Cardiac fibroblast (primary cell): ENCODE measurements at places on chromosomes 4 and X.
A peak's percentile ranks its signal among the peaks of the same experiment; 100 is the strongest.

DNA sequence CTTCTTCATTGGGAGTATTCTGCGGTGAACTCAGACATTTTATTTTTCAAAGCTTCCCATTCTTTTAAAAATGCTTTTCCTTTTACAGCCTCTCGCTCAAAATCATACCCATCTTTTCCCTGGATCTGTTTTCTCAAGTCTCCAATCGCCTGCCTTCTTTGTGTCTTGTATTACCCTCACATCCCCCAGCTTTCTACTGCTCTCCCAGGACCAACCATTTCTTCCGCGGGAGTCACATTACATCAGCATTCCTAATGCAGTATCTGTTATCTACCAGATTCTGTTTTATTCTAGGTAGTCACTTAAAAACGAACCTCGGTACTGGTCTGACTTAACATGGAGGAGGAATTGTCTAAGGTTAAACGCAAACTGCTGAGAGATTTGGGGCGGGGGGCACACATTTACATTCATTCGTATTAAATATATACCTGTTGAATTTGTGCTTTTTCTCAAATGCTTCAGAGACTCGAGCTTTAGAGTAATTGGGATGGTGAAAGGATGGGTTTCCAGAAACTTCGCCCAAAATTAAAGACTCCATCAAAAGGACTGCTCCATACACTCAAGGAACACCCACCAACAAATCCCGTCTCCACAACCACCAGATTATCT is 493 bp upstream of the UCHL1 start:
- peak; percentile 40 for DNase-seq

DNA sequence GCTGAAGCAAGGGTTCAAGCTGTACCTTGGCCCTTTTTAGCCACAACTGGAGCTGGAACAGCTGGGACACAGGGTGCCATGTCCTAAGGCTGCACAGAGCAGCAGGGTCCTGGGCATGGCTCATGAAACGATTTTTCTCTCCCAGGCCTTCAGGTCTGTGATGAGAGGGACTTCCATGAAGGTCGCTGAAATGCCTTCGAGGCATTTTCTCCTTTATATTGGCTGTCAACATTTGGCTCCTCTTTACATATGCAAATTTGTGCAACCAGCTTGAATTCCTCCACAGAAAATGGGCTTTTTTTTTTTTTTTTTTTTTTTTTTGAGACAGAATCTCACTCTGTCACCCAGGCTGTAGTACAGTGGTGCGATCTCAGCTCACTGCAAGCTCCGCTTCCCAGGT is 430.8 kb downstream of the PCDH11X start:
- DNase-seq, result no peak

GRCh38 chr4:1245481-1246051 is 3.4 kb downstream of the CTBP1 start:
- no peak for DNase-seq

GRCh38 chr4:7779432-7779768 is 160.3 kb downstream of the AFAP1 start:
- peak; percentile 49 for DNase-seq

DNA sequence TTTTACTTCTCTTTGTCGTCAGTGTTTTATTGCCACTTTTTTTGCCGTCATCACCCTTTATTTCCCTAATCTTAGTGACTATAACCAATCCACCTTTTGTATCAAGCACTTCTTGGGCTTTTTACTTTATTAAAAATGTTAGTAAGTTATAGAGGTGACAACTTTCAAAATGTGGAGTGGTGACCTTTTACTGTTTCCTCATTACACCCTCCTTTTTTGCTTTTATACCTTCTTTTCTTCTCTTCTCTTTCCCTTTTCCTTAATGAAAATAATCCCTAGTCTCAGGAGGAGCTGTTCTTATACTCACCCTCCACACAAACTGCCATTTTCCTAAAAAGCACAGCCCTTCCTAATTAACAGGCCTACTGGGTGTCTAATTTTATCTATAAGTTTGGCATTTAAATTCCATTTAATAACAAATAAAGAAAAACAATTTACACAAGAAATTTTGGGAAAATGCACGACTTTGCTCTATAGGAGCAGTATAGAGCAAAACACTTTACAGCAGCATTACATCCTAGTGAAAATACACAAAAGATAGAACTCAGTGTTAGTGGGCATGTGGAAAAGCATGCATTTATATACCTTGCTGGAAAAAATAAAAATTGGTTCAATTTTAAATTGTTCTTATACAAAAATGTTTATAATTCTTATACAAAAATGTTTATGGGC is 27.3 kb downstream of the BBS12 start:
- DNase-seq, result peak; percentile 59

DNA sequence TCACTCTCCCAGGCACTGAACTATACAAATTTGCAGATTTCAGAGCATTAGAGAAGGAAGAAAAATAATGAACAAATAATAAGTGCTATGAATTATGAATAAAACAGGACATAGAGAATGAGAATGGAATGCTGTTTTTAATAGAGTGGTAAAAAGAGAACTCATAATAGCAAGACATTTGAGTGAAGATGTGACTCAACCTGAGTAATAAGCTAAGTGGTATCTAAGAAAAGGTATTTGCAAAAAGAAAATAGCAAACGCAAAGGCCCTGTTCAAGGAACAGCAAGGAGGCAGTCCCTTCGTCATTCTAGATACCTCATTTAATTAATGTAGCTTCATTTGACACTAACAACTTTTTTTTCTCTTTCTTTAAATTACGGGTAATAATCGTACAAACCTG is 1910.0 kb upstream of the TENM3 start:
- DNase-seq, result no peak

DNA sequence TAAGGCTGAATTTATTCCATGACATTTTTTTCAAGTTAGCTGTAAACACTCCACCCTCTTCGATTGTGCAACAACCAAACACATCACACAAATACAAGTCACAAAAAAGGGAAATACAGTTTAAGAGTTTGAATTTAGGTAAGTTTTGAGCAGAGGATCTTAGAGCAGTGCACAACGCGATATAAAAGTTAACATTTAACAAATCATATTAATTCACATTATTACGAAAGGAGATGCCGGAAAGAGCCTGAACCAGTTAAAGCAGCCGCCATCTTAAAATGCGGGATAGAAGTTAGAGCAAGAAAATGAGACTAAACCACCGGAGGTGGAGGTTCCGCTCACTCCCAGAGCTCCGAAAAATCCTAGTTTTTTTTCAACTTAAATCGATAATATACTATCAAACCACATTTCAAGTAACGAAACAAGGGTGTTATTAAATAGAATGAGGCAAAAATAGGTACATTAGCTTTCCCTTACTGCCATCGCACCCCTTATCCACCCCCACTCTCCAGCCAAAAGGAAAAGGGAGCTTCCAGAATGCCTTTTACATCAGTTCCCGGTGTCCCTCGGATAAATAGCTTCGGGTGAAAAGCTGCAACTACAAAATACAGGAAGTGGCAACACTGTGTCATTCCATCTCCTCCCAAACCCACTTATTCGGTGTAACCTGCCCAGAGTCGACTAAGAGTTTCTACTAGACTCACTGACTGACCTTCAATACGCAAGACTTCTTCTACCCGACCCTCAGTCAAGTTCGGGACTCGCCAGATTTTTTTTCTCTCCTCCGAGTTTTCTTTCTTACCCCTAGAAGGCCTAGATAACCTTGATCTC is 1.9 kb downstream of the UBE2D3 start:
- peak; percentile 82 for DNase-seq

DNA sequence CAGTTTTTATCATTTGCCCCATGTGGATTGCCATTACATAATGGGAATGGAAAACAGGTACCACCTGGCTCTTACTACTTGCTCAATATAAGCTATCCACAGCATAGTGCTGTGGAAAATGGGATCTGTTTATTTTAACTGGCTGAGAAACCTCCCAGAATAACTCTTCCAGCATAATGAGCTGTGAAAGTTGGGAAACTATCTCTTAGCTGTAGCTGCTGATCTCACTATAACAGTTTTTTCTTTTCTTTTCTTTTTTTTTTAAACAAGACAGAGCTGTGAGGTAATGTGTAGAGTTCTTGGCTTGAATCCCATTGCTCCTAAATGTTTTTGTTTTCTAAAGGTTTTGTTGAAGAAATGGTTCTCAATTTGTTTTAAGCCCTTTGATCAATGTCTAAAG is 988.3 kb downstream of the PCDH19 start:
- no peak for DNase-seq

DNA sequence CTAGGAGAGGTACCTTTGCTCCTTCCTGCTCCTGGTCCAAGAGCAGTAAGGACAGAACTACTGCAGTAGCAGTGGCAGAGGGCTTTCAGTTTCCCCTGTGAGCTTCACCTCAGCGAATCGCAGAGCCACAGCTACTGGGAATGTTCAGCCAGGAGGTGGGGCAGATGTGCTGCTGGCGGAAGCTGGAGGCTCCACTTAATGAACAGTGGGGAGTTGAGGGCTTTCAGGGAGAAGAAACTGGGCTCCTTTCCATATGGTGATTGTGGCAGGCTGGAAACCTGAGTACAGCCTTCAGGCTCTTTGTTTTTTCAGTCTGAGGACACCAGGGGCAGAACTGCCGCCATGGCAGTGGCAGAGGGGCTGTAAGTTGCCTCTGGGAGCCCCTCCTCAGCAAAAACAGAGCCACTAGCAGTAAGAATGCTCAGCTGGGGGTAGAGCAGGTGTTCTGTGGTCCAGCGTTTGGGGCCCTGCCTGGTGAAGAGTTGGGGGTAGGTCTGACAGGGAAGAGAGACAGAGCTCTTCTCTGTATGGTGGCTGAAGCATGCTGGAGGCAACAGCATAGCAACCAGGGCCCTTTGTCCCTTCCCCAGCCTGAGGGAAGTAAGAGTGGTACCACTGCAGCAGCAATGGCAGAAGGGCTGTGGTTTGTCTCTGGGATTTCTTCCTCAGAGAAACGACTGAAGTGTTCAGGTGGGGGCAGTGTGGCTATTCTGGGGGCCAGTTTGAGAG is 106.0 kb upstream of the GRXCR1 start:
- no peak for DNase-seq

- no peak for DNase-seq
These were observed 56.1 kb upstream of the CCDC149 start for GRCh38 chr4:24968992-24969391.

- no peak for DNase-seq
These were observed 3.2 kb downstream of the HMX1 start for GRCh38 chr4:8868321-8869001.

GRCh38 chr4:168711197-168712140 is 214.6 kb downstream of the PALLD start:
- DNase-seq, result peak; percentile 84

GRCh38 chr4:147605499-147605898 is 11.7 kb upstream of the TMEM184C start:
- DNase-seq, result no peak

DNA sequence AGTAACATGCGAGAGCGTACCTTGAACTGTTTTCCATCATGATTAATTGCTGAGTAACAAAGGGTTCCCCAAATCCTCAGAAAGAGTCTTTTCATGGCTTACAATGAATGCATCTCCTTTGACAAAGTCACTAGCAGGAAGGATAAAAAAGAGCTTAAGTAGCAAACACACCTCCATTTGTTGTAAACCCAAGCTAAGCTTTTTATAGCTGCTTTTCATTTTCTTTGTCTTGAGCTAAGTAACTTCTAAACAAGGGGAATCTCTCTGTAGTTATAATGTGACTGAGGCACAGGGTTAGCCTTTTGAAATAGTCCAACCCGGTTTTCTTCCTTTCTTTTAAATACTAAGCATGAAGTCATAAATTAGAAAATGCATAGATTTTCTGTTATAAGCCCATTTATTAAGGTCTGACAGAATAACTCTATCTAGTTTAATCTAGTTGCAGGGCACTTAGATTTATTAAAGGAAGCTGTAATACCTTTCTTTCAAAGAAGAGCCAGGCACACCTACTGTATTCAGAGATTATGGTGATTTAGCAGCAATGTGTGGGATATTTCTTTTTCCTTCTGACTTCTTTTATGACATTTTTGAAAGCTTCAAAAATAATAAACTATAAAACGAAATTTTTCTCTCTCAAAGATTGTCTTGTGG is 226.9 kb upstream of the SMIM31 start:
- DNase-seq, result no peak

- DNase-seq, result peak; percentile 19
These were observed 740.1 kb upstream of the PITX2 start for GRCh38 chr4:111362941-111363361.

DNA sequence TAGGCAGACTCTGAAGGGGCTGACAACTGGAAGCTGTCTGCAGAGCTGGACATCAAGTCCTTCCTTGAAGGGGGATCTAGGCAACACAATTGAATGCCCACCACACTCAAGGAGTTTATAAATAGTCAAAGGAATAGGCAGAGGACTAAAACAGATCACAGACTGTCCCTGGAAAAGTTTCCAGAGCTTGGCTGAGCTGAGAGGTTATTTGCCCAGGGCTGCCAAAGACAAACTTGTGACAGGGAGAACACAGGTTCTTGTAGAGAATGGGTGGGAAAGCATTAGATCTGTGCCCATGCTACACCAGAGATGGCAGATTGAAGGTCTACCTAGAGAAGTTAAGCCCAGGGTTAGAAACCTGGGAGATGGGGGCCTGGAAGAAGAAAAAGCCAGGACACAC is 344.6 kb downstream of the MID1IP1 start:
- DNase-seq, result no peak

GRCh38 chrX:96929036-96929435 is 45.3 kb downstream of the RPA4 start:
- DNase-seq, result no peak

DNA sequence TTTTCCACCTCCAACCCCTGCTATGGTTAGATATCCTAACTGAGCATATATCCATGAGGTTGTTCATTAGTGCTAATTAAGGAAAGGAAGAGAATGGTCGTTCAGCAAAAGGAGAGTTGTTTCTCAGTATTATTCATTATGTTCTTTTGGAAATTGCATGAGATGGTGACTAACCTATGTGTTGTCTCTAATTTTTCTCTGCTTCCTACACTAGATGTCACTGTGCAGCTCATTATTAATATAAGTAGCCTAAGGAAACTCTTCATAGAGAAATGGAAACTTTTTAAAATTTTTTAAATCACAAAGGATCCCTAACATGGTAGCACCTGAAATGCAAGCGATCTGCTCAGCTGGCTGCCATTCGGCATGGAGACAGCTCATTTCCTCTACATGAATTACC is 67.7 kb upstream of the FAM9A start:
- peak; percentile 52 for DNase-seq

- DNase-seq, result no peak
These were observed 60.0 kb downstream of the SMC1A start for GRCh38 chrX:53362449-53362848.

DNA sequence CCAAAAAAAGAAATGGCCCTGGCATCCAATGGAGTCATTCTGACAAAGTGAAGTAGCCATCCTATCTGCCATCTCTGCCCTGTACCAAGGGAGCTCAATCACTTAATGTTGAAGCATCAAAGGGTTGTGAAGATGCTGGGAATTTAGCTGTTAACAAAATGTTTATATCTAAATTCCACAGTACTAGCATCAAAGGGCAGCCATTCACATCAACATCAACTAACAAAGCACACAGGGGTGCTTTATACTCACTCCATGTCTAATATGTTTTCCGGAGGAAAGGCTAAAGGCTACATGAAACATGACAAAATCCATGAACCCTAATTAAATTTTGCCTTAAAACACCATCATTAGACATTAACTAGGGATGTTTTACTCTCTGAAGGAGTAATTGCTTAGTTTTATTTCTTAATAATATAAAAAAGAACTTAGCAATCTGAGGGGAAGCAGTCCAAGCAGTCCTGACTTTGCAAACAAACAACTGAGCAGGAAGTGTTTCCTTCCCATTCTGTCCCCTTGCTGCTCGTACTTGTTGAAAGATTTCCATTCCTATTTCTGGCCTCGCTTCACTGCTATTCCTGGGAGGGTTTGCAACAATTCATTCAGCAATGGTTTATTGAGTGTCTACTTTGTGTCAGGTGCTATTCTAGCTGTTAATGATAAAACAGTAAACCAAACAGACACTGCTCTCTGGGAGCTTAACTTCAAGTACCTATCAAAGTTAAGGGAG is 208.6 kb upstream of the SLC7A11 start:
- DNase-seq, result no peak
